Naive thymus-derived CD8-positive, alpha-beta T cell (primary cell): ENCODE measurements at places on chromosomes 5 and 9. TPM values are rescaled to one million over a fixed set of nuclear protein-coding genes. Genes with fewer than 3 reads are reported as not detected.

Gene FST
- 0.96 TPM for total RNA-seq

Gene IL4
- total RNA-seq: not detected

Gene PPP6C
- 59.0 TPM for total RNA-seq

Gene OR1K1
- not detected for total RNA-seq

Gene PCDHB13
- total RNA-seq: not detected

Gene AQP7
- 0.71 TPM for total RNA-seq

Gene PCDHGC5
- not detected for total RNA-seq

Gene TIMD4
- total RNA-seq: 19.4 TPM

Gene COL27A1
- total RNA-seq: 1.4 TPM

Gene LECT2
- total RNA-seq: not detected

DNA sequence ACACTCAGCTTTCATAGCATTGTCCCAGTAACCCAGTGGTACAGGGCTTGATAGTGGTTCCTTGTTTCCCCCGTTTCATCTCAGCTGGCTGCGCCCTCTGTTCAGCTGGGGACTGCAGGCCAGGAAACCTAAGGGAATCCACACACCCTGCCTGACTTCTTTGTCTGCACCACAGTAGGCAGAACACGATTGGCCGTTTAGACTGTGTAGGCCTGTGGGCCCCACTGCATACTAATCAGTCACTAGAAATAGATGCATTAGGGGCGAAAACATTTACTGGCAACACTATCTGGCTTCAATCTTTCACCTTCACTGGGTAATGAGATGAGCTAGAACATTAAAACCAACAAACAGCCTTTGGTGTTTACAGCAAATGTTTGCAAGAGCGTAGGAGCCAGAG, 512.7 kb upstream of the BRINP1 start:
- no peak for DNase-seq

- DNase-seq: no peak
These were observed 667.2 kb upstream of the ZNF608 start for GRCh38 chr5:125413496-125414274.

GRCh38 chr5:40141418-40141817, 538.3 kb upstream of the PTGER4 start:
- DNase-seq: no peak

- DNase-seq: no peak
These were observed 166.4 kb downstream of the PRELID2 start for GRCh38 chr5:145668714-145669113.

GRCh38 chr5:112186401-112186990, 232.6 kb downstream of the EPB41L4A start:
- no peak for DNase-seq

- no peak for DNase-seq
These were observed 1793.8 kb upstream of the WWC1 start for GRCh38 chr5:166497496-166498104.

GRCh38 chr5:82347201-82347865, 69.2 kb upstream of the RPS23 start:
- DNase-seq: no peak

GRCh38 chr5:54619731-54620130, 102.2 kb downstream of the SNX18 start:
- DNase-seq: no peak

GRCh38 chr5:171945066-171945465, 61.4 kb downstream of the FBXW11 start:
- DNase-seq: no peak

DNA sequence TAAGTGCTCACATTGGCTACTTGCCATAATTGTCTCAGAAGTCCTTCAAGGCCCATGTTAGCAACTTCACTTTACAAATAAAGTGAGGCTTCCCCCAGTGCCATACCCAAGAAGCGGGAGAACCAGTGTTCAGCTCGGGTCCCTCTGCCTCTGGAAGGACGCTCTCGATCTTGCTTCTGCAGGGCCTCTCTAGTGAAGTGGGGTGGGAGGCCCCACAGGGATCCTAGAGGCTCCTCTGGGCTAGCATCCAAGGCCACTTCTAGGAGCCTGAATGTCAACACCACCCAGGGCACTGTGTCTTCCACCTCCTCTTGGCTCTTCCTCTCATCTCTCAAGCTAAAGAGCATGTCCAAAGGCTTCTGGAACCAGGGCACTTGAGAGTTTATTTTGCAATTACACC, 282.5 kb downstream of the GADD45G start:
- no peak for DNase-seq

DNA sequence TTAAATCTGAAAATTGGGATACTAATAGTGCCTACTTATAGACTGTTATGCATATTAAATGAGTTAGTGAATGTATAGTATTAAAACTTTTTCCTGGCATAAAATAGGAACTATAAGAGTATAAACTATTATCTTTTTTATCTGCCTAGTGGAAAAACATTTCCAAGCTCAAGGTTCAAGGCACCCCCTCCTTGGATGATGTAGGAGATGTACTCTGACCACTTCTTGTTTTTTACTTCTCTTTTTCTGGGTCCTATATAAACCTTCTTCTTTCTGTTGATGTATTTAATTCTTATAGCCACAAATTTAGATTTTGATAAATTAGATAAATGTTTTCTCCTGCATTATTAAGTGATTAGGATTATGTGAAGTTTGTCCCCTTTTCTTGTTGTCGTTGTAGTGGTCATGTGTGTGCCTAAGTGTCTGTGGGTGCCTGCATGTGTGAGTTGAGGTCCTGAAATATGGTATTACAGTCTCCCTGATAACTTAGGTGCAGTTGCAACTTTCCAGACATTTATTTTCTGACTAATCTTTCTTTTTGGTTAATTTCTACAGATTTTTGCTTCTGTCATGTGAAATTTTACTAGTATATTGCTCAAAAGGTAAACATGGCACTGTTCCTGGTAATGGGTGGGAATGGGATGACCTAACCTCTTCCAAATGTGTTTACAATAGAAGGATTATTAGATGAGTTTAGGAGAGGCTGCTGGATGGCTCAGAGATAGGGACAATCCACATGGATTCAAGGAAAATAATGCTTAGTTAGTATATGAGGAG, 160.8 kb upstream of the CDKN2B start:
- DNase-seq: no peak

DNA sequence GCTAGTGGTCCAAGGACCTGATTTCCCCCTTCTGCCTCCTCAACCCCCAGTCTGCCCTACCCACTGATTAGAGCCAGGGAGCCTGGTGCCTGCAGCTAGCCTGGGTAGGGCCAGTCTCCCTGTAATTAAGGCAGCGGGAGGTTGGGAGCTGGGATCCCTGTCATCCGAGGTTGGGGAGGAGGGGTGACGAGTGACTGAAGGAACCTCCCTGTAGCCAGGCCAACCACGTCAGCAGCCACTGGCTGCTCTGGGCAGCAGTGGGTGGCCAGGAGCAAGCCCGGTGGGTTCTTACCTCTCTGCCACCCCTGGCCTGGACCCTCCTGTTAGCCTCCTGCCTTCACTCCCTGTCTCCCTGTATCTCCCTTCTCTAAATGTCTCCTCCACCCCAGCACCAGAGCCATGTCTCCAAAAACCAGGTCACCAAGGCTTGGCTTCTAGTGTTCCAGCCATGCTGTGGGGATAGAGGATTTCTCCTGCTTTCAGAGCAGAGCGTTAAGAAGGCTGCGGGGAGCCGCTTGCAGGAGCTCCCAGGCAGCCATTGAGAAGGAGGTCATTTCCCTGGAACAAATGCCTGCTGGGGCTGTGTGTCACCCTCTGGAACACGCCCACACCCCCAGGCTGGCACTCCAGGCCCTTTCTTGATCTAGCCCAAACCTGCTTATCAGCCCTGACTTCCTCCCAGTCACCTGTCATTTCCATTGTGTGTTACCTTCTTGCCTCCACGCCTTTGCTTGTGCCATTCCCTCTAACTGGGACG, 65.0 kb upstream of the GGTA1 start:
- DNase-seq: no peak

DNA sequence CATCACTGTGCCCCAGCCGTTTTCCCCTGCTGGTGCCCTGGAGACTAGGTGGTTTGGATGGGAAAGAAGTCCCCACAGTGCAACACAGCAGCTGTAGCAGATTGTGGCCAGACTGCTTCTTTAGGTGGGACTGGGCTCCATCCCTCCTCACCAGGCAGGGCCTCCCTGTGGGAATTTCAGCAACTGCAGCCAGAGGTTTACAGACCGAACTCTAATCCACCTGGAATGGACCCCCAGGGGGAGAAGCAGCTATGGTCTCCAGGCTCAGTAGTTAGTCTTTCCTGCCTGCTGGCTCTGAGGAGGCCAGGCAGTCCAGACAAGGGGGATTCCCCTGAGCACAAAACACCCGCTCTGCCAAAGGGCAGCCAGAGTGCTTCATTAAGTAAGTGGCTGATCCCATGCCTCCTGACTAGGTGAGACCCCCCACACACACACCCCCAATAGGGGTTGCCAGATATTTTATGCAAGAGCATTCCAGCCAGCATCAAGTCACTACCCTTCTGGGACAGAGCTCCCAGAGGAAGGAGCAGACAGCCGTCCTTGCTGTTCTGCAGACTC, 188.9 kb downstream of the SGCD start:
- DNase-seq: no peak

- no peak for DNase-seq
These were observed 111.8 kb downstream of the COL23A1 start for GRCh38 chr5:178478370-178478769.

DNA sequence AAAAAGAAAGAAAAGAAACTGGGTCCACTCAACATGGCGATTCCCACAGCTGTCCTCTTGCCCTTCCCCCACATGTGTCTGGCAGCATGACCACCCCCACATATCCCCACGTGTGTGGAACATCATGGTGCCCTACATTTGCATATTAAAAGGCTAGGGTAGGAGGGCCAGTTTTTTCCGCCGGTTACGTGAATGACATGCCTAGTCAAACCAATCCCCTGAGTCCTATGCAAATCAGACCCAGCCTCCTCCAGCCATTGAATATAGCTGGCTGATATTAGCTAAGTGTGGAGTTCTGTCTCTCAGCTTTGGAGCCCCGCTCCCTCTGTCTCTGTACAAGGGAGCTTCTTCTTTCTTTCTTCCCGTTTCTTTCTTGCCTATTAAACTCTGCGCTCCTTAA, 33.0 kb upstream of the CCDC112 start:
- DNase-seq: no peak
